ENCODE measurements at places on chromosomes 3 and 15.
A peak's percentile ranks its signal among the peaks of the same experiment; 100 is the strongest.

GRCh38 chr3:130386604-130387263 lies 41.3 kb downstream of the COL6A5 start:
- no peaks in the 10 kb centered on the region for H3K4me1 ChIP-seq
- H3K27ac ChIP-seq: no peak overlapping the region
- H3K27me3 ChIP-seq: peaks cover 13% of the 10 kb centered on the region
- H3K4me3 ChIP-seq: no peak overlapping the region

GRCh38 chr15:81117136-81117535 lies 16.9 kb upstream of the CFAP161 start:
- peaks cover 36% of the 10 kb centered on the region for H3K27me3 ChIP-seq
- no peaks in the 10 kb centered on the region for H3K36me3 ChIP-seq
- DNase-seq: no peak
- H3K4me3 ChIP-seq: no peak overlapping the region

DNA sequence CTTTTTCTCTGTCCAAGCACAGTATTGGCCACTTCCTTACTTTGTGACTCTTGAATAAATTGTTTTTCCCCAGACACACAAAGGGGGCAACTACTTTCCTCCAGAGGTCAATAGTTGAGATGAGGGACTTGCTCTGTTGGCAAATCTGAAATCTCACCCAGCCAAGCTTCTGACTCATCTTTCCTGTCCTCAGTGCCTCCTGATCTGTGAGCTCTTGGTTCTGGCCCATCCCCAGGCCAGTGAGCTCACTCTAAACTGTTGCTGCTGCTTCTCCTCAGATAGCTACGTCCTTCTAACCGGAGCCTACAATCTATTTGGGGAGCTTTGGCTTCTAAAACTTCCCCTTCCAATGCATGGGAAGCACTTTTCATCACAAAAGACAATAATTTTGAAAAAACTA lies 50.0 kb upstream of the NMD3 start:
- no peak for DNase-seq
- no peaks in the 10 kb centered on the region for H3K4me1 ChIP-seq
- H3K36me3 ChIP-seq: no peaks in the 10 kb centered on the region
- no peak overlapping the region for H3K27ac ChIP-seq

DNA sequence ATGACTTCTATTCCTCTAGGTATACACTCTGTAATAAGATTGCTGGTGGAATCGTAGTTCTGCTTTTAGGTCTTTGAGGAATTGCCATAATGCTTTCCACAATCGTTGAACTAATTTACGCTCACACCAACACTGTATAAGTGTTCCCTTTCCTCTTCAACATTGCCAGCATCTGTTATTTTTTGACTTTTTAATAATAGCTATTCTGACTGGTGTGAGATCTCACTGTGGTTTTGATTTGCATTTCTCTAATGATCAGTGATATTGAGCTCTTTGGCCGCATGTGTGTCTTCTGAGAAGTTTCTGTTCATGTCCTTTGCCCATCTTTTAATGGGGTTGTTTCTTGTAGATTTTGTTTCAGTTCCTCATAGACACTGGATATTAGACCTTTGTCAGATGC lies 12.8 kb downstream of the NXPE3 start:
- DNase-seq: no peak
- no peak overlapping the region for H3K27ac ChIP-seq
- H3K27me3 ChIP-seq: no peaks in the 10 kb centered on the region
- no peak overlapping the region for H3K4me3 ChIP-seq

DNA sequence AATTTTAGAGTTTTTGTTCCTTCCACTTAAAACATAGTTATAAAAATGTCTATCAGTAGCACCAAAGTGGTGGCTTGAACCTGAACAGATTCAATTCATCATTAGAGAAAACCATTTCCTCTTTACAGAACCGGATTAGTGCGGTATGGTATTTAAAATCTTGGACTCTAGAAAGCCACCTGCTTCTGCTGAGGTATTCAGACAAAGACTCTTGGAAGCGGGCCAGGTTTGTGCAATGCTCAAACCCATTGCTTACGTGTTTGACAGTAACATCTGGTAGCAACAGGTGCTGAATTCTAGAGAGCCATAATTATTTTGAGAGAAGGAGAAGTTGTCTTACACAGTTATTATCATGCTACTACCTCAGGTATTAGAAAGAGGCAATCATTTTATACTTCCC lies 290.5 kb downstream of the NAALADL2 start:
- no peaks in the 10 kb centered on the region for H3K36me3 ChIP-seq
- DNase-seq: no peak
- no peaks in the 10 kb centered on the region for H3K27me3 ChIP-seq

- no peak overlapping the region for H3K4me3 ChIP-seq
- no peaks in the 10 kb centered on the region for H3K36me3 ChIP-seq
- DNase-seq: no peak
- H3K27ac ChIP-seq: no peak overlapping the region
- no peaks in the 10 kb centered on the region for H3K27me3 ChIP-seq
Measured at GRCh38 chr15:52243697-52244555, 51.7 kb downstream of the MYO5C start.

- H3K27me3 ChIP-seq: no peaks in the 10 kb centered on the region
- no peak overlapping the region for H3K4me3 ChIP-seq
Measured at GRCh38 chr15:52674831-52675230, 4.4 kb downstream of the ATOSA start.

DNA sequence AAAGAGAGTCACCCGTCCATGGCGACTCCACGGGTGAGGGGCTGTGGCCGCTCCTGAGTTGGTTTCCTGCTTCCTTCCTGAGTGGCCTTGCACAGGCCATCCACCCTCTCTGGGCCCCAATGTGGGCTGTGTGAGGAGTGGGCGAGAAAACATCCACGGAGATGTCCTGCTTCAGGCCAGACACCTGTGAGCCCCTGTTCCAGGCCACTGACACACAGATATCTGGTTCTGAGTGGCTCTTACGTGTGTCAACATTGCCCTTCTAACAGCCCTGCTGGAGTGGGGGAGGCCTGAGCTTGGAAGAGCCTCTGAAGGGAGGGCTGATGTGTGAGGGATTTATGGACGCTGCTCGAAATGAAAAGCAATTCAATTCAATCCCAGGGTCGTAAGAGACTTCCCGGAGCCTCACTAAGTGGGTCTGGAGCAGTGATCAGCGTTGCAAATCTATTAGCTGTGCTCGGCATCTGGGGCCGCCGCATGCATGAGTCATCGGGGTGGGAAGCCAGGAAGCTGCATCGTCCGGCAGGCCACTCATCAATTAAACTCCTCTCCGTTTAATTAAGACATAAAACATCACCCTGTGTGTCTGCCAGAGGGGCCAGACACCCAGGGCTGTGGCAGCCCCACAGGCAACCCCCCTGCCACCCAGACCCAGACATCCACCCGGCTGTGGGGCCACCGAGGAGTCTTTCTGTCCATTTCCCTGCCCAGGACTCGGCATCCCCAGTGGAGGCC lies 20.0 kb upstream of the PRR23E start:
- no peaks in the 10 kb centered on the region for H3K36me3 ChIP-seq
- no peak overlapping the region for H3K27ac ChIP-seq
- no peak overlapping the region for H3K4me3 ChIP-seq

DNA sequence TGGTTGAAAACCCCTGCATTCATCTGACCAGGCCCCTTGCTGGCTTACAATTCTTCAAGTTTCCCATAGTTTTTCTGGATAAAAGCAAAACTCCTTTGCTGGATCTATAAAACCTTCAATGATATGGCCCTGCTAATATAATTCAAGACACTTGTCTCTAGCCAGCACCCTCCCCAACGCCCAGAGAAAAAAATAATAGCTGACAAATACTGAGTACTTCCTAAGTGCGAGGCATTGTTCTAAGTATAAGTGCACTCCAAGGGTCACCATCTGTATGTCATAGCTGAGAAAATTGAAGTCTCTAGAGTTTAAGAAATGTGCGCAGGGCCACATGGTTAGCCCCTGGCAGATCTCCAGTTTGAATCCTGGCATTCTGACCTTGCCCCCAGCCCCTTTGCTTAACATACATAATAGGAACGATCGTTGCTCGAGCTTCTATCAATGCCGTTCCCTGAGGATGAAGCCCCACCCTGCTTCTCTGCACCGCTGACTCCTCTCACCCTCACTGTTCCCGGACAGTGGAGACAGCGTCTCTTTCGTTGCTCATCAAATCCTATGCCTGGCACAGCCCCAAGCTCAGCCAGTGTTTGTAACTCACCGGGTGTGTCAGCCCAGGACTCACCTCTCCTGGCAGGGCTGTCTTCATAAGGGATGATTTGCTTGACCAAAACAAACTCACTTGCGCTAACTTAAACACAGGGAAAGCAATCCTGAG lies 377.1 kb upstream of the PROK2 start:
- no peaks in the 10 kb centered on the region for H3K36me3 ChIP-seq
- H3K27ac ChIP-seq: no peak overlapping the region
- DNase-seq: no peak

- H3K27me3 ChIP-seq: no peaks in the 10 kb centered on the region
- H3K36me3 ChIP-seq: peaks cover 1% of the 10 kb centered on the region
- peak overlapping the region; percentile 68 for H3K27ac ChIP-seq
- no peak for DNase-seq
- H3K4me3 ChIP-seq: no peak overlapping the region
Measured at GRCh38 chr3:72344236-72344635, 504.0 kb downstream of the SHQ1 start.

GRCh38 chr3:143653493-143653892 lies 194.8 kb downstream of the SLC9A9 start:
- no peak for DNase-seq
- no peaks in the 10 kb centered on the region for H3K4me1 ChIP-seq
- H3K27me3 ChIP-seq: no peaks in the 10 kb centered on the region
- no peak overlapping the region for H3K27ac ChIP-seq
- no peak overlapping the region for H3K4me3 ChIP-seq

GRCh38 chr3:25663869-25664811 lies 567 bp downstream of the TOP2B start:
- H3K4me1 ChIP-seq: peaks cover 42% of the 10 kb centered on the region
- H3K36me3 ChIP-seq: peaks cover 10% of the 10 kb centered on the region
- H3K27me3 ChIP-seq: no peaks in the 10 kb centered on the region
- peak; percentile 72 for DNase-seq
- H3K27ac ChIP-seq: peak overlapping the region; percentile 98

GRCh38 chr3:152128356-152128755 lies 140.4 kb upstream of the MBNL1 start:
- DNase-seq: no peak
- H3K4me1 ChIP-seq: peaks cover 15% of the 10 kb centered on the region
- no peaks in the 10 kb centered on the region for H3K36me3 ChIP-seq
- H3K4me3 ChIP-seq: no peak overlapping the region
- H3K27ac ChIP-seq: no peak overlapping the region

DNA sequence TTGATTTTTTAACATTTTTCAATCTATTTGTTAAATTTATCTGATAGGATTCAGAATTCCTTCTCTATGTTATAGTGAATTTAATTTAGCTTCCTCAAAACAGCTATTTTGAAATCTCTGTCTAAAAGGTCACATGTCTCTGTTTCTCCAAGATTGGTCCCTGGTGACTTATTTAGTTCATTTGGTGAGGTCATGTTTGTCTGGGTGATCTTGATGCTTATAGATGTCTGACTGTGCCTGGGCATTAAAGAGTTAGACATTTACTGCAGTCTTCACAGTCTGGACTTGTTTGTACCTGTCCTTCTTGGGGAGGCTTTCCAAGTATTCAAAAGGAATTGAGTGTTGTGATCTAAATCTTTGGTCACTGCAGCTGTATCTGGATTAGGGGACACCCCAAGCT lies 169.5 kb upstream of the C2CD4B start:
- H3K27ac ChIP-seq: no peak overlapping the region
- no peaks in the 10 kb centered on the region for H3K36me3 ChIP-seq
- H3K4me3 ChIP-seq: no peak overlapping the region
- H3K4me1 ChIP-seq: no peaks in the 10 kb centered on the region
- H3K27me3 ChIP-seq: no peaks in the 10 kb centered on the region
- DNase-seq: no peak

DNA sequence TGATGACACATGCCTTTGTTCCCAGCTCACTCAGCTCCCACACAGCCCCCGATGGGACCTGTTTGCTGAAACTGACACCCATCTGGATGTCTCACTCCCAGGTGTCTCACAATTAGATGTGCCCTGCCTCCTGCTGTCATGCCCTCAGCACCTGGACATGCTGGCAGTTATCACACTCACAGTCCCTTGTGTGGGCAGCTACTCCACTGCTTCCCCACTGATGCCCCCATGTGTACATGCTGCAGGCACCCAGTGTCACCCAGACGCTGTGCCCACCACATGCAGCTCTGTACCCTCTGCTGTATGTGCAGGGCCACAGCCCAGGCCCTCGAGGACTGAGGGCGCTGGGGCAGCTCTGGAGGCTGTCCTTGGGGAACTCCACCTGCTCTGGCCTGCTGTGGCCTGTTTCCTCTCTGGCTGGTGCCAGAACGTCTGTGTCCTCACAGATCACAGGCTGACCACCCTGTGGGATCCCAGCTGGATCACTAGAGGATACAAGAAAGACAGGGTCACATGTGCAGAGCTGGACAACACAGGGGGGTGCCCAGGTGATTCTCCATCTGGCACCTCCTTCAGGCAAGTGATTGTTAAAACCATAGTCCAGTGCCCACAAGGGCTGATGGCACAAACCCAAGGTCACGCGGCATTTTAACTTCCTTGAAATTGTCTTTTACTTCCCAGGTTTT lies 14.0 kb downstream of the C3orf22 start:
- H3K4me1 ChIP-seq: peaks cover 4% of the 10 kb centered on the region
- no peak overlapping the region for H3K4me3 ChIP-seq
- no peak for DNase-seq
- peaks cover 10% of the 10 kb centered on the region for H3K27me3 ChIP-seq
- H3K27ac ChIP-seq: no peak overlapping the region

DNA sequence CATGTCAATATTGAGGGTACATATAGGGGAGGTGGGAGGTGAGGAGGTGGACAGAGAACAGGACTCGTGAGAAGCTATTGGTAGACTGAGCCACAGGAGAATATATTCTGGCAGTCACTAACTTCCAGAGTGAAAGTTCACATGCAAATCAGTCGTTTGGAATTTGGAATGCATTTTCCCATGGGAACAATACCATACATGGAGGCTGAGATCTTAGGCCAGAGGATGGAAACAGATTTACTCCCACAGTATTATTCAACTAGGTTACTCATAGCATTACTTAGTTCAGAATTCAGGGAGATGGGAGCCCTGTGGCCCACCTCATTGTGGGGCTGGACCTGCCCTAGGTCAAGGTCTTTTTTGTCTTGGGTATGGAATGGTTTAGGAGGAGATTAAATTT lies 36.4 kb upstream of the ABHD2 start:
- peaks cover 5% of the 10 kb centered on the region for H3K36me3 ChIP-seq
- no peak overlapping the region for H3K4me3 ChIP-seq
- no peaks in the 10 kb centered on the region for H3K27me3 ChIP-seq
- no peak for DNase-seq

- no peak overlapping the region for H3K4me3 ChIP-seq
- DNase-seq: no peak
- H3K27me3 ChIP-seq: no peaks in the 10 kb centered on the region
- H3K27ac ChIP-seq: no peak overlapping the region
- no peaks in the 10 kb centered on the region for H3K4me1 ChIP-seq
- peaks cover 12% of the 10 kb centered on the region for H3K36me3 ChIP-seq
Measured at GRCh38 chr3:81716870-81717509, 44.5 kb downstream of the GBE1 start.

- no peak overlapping the region for H3K27ac ChIP-seq
- no peaks in the 10 kb centered on the region for H3K4me1 ChIP-seq
- H3K27me3 ChIP-seq: peaks cover 21% of the 10 kb centered on the region
- DNase-seq: peak; percentile 36
- H3K4me3 ChIP-seq: no peak overlapping the region
Measured at GRCh38 chr3:11059090-11059798, 66.7 kb downstream of the SLC6A1 start.

GRCh38 chr3:117645561-117646242 lies 936.1 kb downstream of the TUSC7 start:
- no peak overlapping the region for H3K4me3 ChIP-seq
- H3K36me3 ChIP-seq: no peaks in the 10 kb centered on the region
- no peak overlapping the region for H3K27ac ChIP-seq
- H3K4me1 ChIP-seq: no peaks in the 10 kb centered on the region

Data from activated naive CD8-positive, alpha-beta T cell treated with anti-CD3 and anti-CD28 coated beads for 36 hours (primary cell).